ENCODE measurements at places on chromosomes 11 and 22.
A peak's percentile ranks its signal among the peaks of the same experiment; 100 is the strongest.

DNA sequence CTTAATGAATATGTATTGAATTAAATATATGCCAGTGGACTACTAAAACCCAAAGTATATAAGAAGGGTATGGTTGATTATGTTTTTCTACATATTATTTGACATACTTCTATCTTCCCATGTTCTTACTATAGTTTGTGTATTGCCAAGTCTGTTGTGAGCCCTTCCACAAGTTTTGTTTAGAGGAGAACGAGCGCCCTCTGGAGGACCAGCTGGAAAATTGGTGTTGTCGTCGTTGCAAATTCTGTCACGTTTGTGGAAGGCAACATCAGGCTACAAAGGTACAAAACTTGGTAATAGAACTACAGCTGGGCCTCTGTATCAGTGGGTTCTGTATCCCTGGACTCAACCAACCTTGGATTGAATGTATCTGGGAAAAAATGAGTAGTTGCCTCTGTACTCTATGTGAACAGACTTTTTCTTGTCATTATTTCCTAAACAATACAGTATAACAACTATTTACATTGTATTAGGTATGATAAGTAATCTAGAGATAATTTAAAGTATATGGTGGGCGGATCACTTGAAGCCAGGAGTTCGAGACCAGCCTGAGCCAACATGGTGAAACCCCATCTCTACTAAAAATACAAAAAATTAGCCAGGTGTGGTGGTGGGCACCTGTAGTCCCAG, 38.7 kb upstream of the TTC36 start:
- DNase-seq = peak; percentile 80

DNA sequence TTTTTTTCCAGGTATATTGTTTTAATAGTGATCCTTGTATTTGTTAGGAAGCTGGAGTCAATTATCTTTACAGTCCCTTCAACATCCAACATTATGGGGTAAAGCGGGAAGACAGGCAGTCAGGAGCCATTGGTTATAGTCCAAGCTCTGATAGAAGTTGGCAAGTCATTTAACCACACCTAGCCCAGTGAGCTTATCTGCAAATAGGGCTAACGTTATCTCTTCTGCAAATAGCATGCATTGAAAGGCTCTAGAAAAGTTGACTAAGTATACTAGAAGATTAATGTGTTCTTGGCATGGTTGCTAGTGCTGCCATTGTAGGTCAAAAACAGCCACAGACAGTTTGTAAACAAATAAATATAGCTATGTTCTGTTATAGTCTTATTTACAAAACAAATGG, 520.7 kb downstream of the OPCML start:
- DNase-seq = no peak

DNA sequence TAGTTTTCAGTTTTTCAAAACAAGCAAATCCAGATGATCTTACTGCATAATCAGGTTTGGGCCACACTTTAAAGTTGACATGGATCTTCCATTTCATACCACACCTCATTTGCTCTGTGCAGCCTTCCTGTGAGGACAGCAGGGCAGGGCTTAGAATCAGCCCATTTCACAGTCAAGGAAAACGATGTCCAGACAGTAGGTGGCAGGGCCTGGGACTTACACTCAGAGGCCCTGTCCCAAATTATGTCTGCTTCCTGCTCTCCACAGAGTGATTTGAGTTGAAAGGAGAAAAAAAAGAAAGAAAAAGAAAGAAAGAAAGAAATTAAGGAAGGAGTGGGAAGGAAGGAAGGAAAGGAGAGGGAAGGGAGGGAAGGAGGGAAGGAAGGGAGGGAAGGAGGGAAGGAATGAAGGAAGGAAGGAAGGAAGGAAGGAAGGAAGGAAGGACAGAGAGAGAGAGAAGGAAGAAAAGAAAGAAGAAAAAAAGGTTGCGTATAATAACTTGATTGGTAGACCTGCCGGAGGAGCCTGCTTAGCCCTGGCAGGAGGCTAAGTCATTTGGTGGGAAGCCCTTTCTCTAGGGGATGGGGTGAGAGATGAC, 23.6 kb downstream of the TSKU start:
- no peak for DNase-seq

DNA sequence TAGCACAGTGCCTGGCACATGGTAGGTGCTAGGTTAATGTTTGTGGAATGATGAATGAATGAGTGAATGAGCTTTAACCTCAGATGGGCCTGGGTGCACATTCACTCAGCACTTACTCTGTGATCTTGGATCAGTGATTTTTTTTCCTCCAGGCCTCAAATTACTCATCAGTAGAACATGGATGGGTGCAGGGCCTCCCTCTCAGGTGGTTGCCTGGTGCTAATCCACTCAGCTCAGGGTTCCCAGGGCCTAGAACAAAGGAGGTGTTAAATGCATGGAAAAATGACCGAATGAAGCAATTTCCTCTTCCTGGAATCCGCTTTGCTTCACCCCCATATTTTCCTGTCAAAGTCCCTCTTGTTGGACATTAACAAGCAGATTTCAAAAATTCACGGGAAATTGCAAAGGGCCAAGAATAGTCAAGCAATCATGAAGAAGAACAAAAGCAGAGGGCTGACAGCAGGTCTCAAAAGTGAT, 93.5 kb downstream of the MYEOV start:
- peak; percentile 13 for DNase-seq

DNA sequence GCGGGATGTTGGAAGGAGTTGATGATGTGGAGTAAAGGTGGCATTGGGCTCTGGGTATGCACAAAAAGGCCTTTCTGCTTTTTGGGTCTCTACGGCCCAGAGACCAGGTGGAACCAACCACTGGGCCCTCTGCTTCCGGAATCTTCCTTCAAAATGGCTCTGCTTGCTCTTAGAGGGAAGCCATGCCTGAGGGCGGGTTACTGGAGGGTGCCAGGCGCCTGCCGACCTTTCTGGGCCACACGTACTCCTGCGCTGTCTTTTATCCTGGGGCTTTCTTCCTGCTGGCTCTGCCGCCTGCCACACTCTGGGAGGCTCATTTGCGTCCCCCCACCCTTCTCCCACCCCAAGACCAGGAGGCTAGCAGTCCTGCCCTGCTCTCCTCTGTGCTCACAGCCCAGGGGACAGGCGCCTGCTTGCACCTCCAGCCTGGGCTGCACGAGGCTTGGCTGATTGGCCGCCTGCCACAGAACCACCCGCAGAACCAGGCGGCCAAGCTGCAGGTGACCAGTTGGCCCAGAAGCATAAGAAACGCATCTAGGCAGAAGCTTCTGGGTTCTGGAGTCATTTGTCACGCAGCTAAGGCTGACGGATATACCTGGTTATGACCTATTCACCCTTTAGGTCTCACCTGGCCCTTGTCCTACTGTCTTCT, 536.9 kb downstream of the TBC1D22A start:
- peak; percentile 20 for DNase-seq

GRCh38 chr22:48337957-48338792, 1489.5 kb downstream of the BRD1 start:
- DNase-seq = peak; percentile 52

- DNase-seq = no peak
Observed at GRCh38 chr11:72989727-72990126, 152.4 kb downstream of the FCHSD2 start.

DNA sequence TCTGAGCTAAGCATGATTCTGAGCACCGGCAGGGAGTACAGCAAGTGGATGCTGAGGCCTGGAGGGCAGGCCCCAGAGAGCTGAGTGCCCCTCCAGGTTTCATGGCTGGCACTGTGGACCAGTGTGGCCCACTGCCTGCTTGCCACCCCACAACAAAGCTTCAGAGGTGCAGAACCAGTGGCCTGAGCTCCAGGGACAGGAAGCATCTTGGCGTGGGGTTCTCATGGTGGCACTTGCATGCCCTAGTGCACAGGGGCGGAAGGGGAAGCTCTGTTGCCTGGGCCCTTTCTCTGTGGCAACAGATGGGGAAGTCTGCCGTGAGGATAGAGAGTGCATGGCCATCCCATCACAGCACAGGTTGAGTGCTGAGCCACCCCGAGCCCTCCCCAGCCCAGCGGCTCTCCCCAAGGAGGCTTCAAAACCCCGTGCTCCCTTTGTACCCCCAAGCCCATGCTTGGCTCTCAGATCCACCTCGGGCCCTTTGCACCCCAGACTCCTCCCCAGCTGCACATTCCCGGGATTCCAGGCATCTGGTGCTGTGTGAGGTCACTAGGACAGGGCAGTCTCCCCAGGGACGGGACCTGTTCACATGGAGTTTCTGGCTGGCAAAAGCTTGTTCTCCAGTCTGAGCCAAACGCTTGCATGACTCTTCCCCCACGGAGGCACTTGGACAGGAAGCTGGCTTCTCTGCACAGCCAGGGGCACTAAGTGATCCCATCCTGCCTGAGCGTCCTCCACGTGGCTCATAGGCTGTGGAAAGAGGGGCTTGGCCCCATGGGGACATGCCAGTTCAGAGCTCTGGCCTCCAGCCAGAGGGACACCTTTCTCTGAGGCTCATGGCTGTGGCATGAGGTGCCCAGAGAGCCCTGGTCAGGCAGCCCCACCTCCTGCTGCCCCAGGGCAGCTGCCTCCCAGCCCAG, 4.2 kb downstream of the SLC25A1 start:
- DNase-seq = peak; percentile 69

DNA sequence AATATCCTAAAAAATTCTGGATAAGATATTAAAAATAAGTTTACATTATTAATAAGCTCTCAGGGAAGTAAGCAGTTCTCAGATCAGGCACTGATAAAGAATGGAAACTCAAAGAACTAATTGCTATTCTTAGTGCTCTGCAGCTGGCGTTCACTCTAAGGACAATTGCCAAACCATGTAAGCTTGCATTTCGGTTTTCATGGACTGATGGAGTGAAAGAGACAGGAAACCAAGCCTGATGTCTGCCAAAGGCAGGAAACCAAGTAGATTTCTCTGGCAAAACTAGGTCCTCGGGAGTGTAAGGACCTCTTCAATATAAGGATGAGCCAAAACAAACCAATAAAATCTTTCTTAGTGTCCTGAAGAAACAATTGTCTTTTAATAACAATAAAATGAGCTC, 355.2 kb downstream of the RAB38 start:
- no peak for DNase-seq

- no peak for DNase-seq
Observed at GRCh38 chr11:12158909-12159308, 48.5 kb downstream of the MICAL2 start.

- no peak for DNase-seq
Observed at GRCh38 chr22:22040908-22041307, 58.3 kb upstream of the TOP3B start.

DNA sequence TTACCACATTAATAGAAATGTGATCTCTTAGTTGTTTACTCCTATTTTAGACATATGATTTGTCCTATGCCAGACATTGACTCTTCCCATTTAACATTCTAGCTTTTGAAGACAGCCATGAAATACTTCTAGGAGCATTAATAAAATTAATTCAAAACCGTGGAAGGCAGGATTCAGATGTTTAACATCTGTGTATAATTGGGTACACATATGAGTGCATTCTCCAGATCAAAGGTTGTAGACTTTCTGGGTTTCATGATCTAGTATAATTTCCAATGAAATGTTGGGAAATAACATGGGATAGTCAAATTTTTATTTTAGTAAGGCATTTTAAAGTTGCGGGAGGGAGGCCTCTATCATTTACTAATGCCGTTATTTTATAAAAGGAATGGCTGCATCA, 35.2 kb upstream of the CCDC89 start:
- DNase-seq = no peak

- peak; percentile 97 for DNase-seq
Observed at GRCh38 chr11:121023848-121024751, at the start of gene TBCEL. TSS of gene TBCEL (plus strand) at chr11:121024102. CDS start at chr11:121045691, 21,589 bp downstream.
